ENCODE measurements at places on chromosomes 3 and 15.

- peak; percentile 64 for DNase-seq
Observed at GRCh38 chr3:141011232-141011996, 39.7 kb upstream of the SPSB4 start.

- no peak for DNase-seq
Observed at GRCh38 chr3:66748175-66748876, 247.5 kb upstream of the LRIG1 start.

GRCh38 chr3:78098367-78098766 is 1058.5 kb downstream of the ROBO2 start:
- no peak for DNase-seq

DNA sequence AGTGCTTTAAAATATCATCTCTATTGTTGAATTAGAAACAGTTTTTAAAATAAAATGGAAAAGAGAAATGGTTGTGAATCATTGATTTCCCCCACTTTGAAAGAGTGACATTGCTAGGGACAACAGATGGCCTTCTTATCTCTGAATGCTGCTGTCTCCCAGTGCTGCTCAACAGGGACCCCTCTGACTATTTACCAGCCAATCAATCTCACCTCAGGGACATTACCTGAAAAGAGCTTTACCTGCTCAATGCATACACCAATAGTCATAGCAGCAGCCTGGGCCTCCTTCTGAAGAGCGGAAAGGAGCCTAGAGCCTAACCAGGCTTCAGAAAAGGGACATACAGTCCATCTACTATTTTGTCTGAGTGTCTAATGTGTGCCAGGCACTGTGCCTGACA is 162.8 kb downstream of the CGGBP1 start:
- DNase-seq: no peak

GRCh38 chr15:78020007-78020406 is 57.5 kb downstream of the TBC1D2B start:
- no peak for DNase-seq

- DNase-seq: no peak
Observed at GRCh38 chr15:73802431-73803041, 49.4 kb upstream of the INSYN1 start.

GRCh38 chr15:74438721-74439316 is 5.1 kb upstream of the SEMA7A start:
- peak; percentile 73 for DNase-seq

DNA sequence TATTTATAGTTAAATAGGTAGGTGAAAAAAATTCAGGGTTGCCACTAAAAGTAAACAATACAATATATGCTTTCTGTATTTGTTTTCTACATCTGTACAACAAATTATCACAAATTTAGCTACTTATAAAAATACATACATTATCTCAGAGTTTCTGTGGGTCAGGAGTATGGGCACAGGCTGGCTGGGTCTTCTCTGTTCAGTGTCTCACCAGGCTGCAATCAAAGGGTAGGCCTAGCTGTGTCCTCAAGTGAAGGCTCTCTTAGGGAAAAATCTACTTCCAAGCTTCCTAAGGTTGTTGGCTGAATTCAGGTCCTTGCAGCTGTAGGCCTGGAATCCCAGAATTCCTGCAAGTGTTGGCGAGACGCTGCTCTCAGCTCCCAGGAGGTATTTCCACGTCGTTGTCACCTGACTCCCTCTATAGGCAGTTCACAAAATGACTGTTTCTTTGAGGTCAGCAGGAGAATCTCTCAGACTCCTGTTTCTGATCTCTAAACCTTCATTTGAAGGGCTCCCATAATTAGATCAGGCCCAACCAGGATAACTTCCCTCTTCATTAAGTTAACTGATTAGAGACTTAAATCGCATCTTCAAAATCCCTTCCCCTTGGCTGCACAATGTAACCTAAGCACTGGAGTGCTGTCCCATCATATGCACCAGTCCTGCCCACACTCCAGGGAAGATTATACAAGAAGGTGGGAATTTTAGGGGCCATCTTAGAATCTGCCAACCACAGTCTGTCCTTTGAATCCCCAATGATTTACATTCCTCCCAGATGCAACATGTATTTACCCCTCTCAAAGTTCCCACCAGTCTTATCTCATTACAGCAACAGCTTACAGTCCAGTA is 296.6 kb downstream of the SUCLG2 start:
- DNase-seq: no peak

DNA sequence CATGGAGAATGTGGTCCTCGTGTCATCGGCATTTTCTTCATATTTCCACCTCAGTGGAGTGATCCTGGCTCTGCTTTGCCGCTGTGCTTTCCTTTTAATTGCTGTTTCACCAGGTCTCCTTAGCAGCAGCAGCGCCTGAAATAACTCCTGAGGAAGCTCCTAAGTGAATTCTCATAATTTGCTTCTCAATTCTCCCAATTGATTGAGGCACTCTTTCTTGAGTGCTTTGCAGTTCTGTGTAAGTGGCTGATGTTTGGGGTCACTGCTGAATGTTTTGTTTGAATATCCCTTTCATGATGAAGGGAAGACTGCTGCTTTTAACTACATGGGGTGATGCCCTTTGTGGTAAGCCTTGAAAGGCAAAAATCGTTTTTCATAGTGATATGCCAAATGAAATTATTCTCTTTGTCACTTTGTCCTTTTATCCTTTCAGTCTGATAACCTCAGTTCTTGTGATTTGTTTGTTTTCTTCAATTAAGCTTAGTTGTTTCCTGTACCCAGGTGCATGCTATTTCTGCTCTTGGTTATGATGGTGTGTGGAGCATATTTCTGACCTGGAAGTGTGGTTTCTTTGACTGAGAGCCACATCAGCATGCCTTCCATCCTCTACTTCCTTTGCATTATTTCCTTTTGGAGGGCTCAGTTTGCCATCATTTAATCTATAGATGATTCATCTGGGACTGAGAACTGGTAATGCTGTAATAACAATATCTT is 36.7 kb downstream of the HMG20A start:
- no peak for DNase-seq
